ENCODE measurements at places on chromosomes 5 and 9.

- DNase-seq = no peak
Observed at GRCh38 chr5:127519527-127519926, 2.1 kb downstream of the PRRC1 start.

DNA sequence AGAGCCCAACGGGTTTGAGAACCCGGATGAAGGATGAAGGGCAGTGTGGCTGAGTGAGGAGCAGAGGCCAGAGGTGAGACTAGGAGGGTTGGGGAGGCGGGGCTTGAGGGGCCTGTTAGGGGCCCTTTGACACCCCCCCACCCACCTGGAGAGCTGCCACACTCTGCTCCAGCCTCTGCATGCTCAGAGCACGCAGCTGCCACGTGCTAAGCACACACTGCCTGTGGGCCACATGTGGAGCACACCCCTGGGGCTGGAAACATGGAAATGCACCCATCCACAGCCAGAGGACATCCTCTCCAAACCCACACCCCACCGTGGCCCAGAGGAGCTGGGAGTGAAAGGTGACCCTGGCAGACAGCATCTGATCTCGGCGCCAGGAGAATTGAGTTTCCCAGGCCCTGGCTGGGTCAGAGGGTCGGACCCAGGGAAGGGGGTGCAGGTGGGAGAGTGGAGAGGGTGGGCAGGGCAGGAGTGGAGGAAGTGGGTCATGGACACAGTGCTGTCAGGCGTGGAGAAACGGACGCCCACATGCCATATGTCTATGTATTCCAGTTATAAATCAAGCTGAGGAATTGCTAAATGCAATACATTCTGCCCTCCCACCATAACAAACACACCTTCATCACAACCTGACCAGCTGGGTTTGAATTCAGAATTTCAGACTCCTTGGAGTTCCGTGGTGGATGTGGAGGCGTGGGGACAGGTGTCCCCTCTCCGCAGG is 5.9 kb downstream of the DNM1 start:
- no peak for DNase-seq

DNA sequence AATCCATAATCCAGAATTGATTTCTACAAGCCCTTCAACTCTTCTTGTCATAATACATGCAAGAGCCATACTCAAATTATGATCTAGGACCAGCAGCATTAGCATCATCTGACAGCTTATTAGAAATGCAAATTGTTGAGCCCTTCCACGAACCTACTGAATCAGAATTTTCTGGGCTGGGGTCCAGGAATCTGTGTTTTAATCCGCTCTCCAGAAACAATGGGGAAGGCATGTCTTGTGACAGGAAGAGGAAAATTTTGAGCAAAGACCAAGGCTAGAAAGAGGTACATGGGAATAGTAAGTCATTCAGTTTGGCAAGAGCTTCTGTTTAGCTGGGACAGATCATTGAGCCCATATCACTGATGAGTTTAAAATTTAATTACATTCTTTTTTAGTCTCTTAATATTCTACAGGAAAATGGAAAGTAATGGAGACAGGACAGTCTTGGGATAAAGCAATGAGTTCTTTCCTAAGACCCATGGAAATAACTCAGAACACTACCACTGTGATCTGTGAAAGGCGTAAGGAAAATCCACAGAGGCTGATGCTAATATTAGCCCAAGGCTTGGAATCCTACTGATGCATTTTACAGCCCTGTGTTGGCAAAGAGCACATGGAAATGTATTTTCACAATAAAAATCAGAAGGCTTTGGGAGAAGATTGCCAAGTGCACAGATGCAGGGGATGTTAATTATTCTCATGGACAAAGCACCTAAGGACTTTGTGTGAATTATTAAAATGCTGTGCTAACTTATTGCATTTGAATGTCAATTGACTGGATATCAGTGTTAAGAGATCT is 73.7 kb upstream of the STK32A start:
- no peak for DNase-seq

DNA sequence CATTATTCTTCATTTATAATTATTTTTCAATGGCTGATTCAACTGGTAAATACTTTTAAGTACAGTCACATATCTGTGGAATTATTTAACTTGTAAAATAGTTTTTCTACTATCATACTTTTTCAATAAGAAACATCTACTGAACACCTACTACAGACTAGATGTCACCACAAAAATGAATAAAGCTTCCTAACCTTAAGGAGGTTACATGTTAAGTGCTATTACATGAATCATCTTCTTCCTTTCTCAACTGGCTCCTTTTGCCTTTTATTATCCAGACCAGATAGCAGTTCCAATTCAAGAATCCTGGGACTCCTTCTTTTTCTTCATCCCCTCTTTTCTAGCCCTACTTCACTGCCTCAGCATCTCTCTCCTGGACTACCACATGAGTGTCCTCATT is 4.7 kb downstream of the PGGT1B start:
- no peak for DNase-seq
